Glutamatergic neuron (in vitro differentiated cells): ENCODE measurements at places on chromosomes 2 and 18. TPM values are rescaled to one million over a fixed set of nuclear protein-coding genes. Genes with fewer than 3 reads are reported as not detected.

DNA sequence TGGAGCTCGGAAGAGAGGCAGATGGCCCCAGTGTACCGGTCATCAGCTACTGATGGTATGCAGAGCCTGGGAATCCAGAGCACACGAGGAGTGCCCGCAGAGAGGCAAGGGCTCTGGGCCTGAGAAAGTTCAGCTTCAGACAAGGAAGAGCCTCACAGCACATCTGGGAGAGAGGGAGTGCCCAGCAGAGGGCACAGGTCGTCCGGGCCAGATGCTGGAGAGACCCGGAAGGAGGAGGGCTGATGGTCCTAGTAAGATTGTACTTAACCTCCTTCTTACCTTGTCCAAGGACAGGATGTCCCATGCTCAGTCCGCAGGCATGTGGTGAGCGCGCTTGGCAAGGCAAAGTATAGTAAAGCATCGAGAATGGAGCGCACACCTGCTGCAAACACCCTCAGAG is 24.4 kb upstream of the CHMP1B start:
- DNase-seq, result no peak

- no peak for DNase-seq
These were observed 107.1 kb downstream of the TTN start for GRCh38 chr2:178700136-178700535.

- DNase-seq, result no peak
These were observed 113.7 kb downstream of the SPOPL start for GRCh38 chr2:138615257-138615656.

DNA sequence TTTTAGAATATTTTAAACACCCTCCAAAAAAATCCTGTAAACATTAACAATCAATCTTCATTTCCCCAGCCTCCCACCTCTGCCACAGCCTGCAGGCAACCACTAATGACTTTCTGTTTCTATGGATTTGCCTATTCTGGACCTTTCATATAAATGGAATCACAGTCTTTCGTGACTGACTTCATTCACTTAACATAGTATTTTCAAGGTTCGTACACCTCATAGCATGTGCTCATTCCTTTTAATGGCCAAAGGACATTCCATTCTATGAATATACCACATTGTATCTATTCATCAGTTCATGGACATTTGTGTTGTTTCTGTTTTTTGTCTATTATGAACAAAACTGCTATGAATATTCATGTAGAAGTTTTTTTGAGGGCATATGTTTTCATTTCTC is 48.5 kb downstream of the NAT8 start:
- no peak for DNase-seq

DNA sequence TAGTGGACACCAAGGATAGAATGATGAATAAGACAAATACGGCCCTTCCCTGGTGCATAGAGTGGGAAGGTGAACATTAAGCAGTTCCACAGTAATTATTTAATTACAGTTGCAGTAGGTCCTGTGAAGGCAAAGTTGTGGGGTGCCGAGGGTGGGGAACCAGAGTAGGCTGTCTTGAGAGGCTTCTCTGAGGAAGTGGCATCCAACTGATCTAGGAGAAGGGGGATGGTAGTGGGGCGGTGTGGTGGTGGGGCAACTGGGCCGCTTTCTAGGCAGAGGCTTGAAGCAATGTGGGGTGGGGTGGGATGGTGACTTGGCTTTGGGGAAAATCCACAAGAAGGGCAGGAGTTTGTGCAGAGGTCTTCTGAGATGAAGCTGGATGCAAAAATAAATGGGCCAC is 11.7 kb downstream of the ACSL3 start:
- DNase-seq, result no peak

DNA sequence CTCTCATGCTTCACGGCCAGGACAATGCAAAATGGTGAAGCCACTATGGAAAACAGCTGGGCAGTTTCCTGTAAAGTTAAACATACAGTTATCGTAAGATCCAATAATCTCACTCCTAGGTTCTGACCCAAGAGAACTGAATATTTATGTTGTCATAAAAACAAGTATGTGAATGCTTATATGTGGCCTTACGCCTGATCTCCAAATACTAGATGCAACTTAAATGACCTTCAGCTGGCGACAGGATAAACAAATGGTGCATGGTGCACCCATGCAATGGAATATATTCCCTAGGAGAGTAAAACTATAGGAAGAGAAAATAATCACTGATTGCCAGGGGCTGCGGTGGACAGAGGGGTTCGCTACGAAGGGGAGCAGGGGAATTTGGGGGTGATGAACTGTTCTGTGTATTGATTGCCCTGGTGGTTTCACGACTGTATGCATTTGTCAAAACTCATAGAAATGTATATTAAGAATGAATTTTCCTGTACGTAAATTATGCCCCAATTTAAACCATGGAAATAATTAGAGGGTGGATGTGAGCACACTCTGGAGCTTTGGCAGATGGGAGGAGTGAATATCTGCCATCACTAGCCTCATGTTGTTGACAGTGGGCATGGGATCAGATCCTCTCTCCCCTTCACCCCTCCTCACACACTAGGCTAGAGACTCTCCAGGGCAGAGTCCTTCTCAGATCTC is 100.8 kb upstream of the MYCN start:
- no peak for DNase-seq

GRCh38 chr2:71850306-71850801 is 297.3 kb downstream of the CYP26B1 start:
- DNase-seq, result no peak

GRCh38 chr2:160411167-160411566 is 82.4 kb downstream of the RBMS1 start:
- DNase-seq, result no peak

DNA sequence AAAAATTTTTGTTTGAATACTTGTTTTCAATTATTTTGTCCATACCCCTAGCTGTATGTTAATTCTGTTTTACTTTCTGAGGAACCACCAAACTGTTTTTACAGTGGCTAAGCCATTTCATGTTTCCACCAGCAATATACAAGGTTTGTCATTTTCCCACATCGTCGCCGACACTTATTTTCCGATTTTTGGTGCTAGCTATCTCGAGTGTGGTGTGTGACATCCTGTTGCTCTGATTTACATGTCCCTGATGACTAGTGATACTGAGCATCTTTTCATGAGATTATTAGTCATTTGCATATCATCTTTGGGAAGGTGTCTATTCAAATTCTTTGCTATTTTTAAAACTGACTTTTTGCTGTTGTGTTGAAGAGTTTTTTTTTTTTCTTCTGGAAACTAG is 7.2 kb upstream of the GPC1 start:
- DNase-seq, result no peak

- no peak for DNase-seq
These were observed 61.3 kb upstream of the CHMP1B start for GRCh38 chr18:11789716-11790510.

DNA sequence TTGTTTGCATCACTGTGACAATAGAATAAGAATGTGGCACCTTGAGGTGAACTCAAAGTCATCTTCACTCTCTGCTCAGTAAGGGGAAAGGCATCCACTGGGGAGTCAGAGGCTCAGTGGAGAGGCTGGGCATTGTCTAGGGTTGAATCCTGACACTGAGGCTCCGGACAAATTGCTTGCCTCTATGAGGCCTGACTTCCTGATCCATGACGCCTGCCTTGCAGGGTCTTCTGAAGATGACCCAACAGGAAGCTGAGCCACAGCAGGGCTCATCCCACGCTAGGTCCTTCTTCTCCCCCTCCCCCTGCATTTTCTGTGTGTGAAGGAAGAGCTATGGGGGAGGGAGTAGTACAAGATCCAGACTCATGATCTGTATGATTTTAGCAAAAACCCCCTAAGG is 265.1 kb downstream of the SH3BP4 start:
- DNase-seq, result no peak

DNA sequence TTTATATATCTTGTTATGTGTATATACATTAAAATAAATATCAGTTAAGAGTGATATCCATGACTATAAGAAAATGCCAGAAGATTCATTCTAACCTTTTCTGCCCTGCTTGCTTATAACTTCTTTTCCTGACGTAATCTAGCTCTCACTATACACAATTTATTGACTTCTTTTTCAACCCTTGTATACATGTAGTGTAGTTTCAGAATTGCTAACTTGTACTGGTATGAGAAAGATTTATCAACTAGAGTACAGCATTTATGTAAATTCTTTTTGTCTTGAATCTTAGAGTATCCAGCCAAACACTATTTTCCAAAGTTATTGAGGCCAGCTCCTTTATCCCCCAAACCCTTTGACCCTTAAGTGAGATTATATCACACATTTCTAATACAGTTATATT is 798.0 kb upstream of the RAB6C start:
- no peak for DNase-seq

GRCh38 chr18:3209859-3210569 is 9.8 kb downstream of the MYOM1 start:
- DNase-seq, result no peak

- no peak for DNase-seq
These were observed 65.4 kb downstream of the XDH start for GRCh38 chr2:31349160-31349559.

- DNase-seq, result peak; percentile 82
These were observed 48.0 kb upstream of the ATP6V1B1 start for GRCh38 chr2:70887550-70888246.

DNA sequence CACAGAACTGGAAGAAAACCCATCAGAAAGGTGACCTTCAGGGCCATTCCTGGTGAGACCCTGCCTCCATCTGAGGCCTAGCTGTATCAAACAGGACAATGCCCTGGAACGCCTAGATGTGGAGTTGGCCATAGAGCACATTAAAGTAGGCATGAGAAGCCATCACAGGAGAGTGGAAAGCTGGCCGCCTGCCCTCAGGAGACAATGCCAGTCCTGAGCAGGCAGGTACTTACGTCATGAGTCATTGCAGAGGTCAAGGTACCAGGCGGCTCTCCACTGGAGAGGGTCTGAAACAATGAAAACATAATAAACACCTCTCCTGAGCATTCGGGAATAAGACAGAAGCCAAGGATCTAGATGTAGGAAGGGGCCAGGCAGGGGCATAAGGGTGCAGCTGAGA is 68.6 kb downstream of the CCDC93 start:
- DNase-seq, result no peak

DNA sequence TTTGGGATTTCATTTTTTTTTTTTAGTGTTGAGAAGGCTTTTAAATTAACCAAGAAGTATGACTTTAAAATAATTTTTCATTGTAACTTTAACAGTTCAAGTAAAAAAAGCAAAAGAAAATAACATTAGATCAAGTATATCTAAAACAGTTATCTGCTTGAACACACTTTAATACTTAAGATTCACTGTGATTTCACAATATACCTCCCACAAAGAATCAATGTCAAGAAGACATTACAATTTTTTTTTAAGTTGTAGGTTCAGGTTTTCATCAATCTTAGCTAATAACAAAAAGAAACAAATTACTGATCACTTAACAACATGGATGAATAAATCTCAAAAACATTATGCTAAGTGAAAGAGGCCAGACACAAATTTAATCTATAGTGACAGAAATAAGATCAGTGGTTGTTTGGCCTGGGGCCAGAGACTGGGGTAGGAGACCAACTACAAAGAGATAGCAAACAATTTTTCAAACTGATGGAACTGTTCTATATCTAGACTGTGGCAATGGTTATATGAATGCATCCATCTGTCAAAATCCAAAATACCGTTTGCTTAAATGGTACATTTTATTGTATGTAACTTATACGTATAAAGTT is 74.8 kb upstream of the FRZB start:
- DNase-seq, result no peak

DNA sequence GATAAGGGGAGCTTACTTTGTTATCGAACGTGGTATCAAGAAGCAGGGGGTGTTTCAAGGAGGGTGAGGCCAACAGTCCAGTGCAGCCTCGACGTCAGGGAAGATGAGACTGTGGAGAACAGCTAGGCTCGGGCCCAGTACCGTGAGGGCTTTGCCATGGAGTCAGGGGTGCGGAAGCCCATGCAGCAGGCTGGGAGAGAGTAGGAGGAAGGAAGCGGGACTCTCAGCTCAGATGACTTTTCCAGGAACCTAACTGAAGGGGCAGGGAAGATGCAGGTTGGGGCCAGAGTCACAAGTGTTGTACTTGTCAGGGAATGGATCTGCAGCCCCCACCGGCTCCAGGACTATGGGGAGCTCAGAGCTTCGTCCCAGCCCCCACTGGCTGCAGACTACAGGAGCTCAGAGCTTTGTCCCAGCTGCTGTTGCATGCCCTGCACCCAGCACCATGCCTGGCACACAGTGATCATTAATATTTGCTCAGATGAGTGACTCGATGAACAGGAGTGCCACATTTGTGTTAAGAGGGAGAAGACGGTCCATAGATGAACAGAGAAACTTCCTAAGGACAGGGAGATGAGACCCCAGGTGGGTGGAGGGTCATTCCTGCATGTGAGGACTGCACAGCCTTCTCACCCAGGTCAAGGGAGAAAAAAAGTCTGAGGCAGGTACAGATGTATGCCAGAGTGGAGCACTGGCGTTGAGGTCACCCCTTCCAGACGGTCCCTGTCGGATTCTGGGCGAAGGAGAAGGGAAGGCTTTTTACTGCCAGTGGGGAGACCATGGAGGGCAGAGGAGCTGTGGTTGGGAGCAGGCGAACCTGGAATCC is 36.4 kb downstream of the PTGR3 start:
- DNase-seq, result no peak

DNA sequence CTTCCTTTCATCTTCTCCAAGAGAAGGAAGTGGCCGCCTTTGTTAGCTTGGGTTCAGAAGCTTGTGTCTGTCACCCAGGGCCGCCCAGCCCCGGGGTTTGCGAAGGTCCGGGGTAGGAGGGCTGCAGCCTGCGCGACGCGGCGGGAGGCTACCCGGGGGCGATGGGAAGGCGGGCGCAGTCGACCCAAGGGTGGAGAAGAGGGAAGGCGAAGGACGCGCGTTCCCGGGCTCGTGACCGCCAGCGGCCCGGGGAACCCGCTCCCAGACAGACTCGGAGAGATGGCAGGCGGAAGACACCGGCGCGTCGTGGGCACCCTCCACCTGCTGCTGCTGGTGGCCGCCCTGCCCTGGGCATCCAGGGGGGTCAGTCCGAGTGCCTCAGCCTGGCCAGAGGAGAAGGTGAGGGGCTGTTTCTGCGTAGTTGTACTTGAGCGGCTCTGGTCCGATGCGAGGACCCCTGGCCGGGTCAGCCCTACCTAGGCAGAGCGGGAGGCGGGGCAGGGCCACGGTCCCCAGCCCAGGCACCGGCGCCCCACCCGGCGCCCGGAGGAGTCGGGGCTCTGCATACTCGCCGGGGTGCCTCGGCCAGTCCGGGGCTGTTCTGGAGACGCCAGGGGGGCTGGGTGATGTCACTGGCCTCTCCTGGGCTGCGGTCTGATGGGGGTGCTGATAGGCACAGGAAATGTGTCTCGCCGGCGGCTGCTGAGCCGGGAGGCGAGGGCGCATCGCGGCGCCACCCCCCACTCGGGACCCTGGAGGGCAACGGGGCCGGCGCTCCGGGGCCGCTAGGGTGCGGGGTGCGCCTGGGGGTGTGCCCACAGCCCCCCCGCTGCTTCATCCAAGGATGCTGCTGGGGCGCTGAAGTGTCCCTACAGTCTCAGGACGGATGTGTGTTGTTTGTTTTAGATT is at the start of gene QPCT:
QPCT (plus strand) TSS at position 178 of the 909 bp plus-strand sequence; CDS start at position 280, 102 bp downstream.
- peak; percentile 57 for DNase-seq

CNTNAP5 gene
- 22.0 TPM for total RNA-seq

CHMP1B gene
- 56.1 TPM for total RNA-seq

FOXI3 gene
- total RNA-seq, result 0.34 TPM

CCDC74B gene
- total RNA-seq, result 0.29 TPM

PCARE gene
- 0.66 TPM for total RNA-seq

MALT1 gene
- total RNA-seq, result 8.5 TPM

FEV gene
- not detected for total RNA-seq

HOXD3 gene
- not detected for total RNA-seq

CFC1 gene
- 1.8 TPM for total RNA-seq
